ENCODE measurements at places on chromosomes 6 and 20.
A peak's percentile ranks its signal among the peaks of the same experiment; 100 is the strongest.

DNA sequence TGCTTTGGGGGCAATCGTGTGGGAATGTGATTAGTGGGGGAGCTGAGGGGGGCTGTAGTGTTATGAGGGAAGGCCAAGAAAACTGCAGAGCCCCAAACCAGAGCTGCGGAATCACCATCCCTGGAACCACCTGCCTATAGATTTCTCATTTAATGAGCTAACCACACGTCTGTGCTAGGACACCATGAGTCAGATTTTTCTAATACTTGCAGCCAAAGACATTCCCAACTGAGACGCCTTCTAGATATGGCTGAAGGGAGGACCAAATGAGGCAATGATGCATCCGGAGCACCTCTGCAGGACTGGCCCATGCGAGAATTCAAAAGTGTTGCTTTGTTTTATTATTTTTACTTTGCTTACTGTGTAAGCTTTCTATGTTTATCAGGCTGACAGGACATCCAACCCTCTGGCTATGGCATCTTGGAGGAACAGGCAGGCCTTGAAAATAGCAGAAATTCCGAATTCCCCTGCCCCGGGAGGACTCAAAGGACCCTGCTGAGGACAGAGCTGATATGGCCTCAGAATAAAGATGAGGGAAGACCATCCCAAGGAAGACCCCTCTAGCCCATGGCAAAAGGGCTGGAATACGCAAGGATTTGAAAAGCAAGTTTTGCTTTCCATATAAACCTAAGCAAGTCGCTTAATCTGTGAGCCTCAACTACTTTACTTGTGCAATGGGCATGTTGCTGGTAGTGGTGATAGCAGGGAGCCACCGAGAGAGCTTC is 3.1 kb upstream of the PTGIS start:
- DNase-seq = no peak

- no peak for DNase-seq
These were observed 211.0 kb downstream of the WDR27 start for GRCh38 chr6:169490830-169491229.

GRCh38 chr20:3204124-3204794 is at the start of gene DDRGK1:
TSS of gene DDRGK1 (minus strand) at chr20:3204682. CDS start at chr20:3204627, 55 bp downstream.
- DNase-seq = peak; percentile 84

DNA sequence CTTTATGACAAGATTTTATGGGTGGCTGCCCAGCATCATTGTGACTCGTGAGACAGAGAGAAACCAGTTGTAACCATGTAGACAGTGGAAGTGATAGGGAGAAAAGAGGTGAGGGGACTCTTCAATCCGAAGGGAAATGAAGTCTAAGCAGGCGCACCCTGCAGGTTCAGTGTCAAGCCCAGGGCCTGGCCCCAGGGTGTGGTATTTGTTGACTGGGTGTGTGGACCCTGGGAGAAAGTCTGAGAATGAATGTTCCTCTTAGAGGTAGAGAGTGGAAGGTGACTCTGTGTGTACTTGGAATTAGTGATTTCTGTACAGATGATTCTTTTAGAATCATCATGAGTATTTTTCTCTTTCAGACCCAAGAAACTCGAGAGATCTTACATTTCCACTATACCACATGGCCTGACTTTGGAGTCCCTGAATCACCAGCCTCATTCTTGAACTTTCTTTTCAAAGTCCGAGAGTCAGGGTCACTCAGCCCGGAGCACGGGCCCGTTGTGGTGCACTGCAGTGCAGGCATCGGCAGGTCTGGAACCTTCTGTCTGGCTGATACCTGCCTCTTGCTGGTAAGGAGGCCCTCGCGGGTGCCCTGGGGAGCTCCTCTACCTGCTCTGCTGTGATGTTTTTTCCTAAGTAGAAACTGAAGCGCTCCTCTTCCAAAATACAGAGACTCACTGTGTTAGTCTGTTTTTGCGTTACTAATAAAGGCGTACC is 68.0 kb downstream of the PTPN1 start:
- DNase-seq = no peak

- DNase-seq = peak; percentile 63
These were observed 313.4 kb upstream of the PLCB4 start for GRCh38 chr20:8755340-8756118.

DNA sequence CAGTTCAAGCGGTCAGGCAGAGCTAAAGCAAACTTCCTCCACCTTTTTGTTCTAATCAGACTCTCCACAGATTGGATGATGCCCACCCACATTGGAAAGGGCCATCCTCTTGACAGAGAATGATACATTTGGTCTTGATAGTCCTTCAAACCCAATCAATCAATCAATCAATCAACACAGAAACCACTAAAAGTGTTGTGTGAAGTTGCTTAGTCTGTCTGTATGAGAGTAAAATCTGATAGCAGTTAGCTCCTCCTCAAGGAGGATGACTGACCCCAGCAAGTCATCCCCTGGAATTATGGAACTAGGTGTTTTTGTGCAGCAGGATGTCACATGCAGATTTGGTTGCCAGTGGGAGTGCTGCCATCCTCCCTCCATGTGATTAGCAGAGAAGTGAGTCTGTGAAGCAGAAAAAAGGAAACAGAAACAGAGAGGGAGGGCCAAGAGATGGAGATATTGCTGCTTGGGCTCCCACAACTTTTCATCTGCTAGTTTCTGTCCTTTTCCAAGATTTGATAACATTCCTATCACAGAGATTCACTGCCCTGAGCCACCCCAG is 32.0 kb upstream of the SSTR4 start:
- DNase-seq = no peak

DNA sequence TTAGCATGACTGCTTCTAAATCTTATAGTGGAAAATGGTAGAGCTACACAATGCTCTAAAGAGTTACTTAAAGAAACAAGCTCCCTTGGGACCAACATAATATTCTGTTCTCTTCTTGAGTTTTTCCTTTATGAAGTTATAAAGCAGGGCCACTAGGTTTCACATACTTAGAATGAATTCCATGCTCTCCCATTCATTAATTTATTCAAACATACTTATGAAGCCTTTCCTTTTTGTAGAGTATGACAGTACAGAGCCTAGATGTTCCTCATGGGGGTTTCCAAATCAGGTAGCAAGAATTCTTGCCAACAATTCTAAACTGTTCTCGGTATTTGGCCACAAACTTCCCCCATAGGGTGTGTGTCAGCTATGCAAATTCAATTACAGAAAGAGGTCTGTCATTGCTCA is 20.6 kb upstream of the FABP7 start:
- DNase-seq = no peak

GRCh38 chr20:3826420-3826819 is 6.1 kb downstream of the AP5S1 start:
- DNase-seq = no peak

- no peak for DNase-seq
These were observed 996 bp upstream of the NFKBIE start for GRCh38 chr6:44266347-44266746.

DNA sequence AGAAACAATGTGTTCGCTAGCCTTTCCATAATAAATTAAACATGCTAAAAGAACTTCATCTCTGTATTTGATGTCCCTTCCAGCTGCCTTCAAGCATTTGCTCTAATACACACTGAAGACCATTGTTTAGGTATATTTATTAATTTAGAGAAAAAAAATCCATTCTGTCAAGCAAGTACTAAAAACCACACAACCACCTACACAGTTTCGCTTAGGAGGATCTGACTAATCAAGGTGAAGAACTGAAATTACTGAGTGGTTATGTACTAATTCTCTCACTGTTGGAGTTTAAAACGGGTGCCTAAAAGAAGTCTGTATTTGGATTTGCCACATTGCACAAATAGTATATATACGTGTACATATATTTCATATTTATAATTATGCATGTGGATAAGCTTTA is 58.9 kb downstream of the GMDS start:
- no peak for DNase-seq

- DNase-seq = no peak
These were observed 8.8 kb upstream of the VSX1 start for GRCh38 chr20:25090492-25091429.

DNA sequence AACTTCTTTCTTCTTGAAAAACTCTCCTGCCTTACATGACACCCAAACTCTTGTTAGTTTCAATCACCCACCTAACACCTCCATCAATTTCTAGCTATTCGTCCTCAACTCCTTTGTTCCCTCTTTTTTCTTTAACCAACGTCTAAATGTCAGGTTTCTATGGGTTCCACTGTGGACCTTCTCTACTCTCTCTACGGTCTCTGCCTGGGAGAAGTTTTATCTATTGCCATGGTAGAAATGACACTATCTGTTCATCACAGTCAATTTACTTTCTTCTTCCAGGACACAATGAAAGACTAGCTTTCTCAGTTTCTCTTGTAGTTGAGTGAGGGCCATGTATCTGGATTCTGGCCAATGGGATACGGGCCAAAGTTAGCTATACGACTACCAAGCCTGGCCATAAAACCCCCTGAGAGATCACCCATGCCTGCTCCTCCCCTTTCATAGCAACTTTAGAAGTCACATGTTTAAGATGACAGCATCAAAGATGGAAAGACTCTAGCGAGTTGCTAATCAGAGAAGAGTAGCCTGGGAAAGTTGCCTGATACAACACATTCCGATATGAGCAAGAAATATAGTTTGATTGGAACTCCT is 17.9 kb downstream of the RNGTT start:
- DNase-seq = no peak

GRCh38 chr20:33612001-33612400 is 50.1 kb upstream of the C20orf144 start:
- no peak for DNase-seq

- no peak for DNase-seq
These were observed 123.9 kb downstream of the UNC5CL start for GRCh38 chr6:40915165-40915564.

- no peak for DNase-seq
These were observed 41.2 kb downstream of the SNX9 start for GRCh38 chr6:157864185-157864761.

- DNase-seq = no peak
These were observed 353.2 kb upstream of the BTBD3 start for GRCh38 chr20:11564491-11564890.

DNA sequence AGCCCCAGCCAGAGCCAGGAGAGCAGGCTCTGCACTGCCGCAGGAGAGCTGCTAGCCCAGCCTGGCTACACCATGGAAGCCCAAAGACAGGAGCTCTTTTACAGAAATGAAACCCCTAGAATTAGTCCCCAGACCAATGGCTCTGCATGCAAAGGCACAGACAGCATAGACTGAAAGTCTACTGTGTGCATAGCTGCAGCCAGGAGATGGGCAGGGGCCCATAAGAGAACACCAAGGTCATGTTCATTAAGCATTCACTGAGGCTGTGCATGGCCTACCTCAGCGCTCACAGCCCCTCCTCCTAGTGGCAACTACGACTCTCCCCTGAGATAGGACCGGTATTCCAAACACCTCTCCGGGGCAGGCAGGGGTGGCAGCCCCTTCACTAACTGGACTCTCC is 34.9 kb downstream of the SNX5 start:
- no peak for DNase-seq

DNA sequence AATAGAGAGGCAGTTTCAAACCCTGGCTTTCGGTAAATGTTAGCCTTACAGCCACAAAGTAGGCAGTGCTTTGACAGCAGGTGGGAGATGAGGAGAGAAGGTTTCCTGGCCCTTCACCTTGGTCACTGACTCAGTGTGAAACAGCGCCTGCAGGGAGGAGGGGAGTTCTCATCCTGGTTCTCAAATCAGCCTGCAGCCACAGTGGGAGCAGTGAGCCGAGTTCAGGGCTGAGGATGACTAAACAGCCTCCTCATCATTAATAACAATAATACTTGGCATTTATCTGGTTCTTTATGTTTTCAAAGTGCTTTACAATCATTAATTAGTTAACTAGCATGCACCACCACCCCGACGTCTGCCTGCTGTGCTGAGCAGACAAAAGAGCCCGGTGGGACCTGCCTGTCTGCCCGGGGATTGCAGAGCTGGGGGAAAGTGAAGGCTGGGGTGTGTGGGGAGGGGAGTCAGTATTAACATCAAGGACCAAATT is 59.6 kb downstream of the PRDM1 start:
- DNase-seq = no peak

DNA sequence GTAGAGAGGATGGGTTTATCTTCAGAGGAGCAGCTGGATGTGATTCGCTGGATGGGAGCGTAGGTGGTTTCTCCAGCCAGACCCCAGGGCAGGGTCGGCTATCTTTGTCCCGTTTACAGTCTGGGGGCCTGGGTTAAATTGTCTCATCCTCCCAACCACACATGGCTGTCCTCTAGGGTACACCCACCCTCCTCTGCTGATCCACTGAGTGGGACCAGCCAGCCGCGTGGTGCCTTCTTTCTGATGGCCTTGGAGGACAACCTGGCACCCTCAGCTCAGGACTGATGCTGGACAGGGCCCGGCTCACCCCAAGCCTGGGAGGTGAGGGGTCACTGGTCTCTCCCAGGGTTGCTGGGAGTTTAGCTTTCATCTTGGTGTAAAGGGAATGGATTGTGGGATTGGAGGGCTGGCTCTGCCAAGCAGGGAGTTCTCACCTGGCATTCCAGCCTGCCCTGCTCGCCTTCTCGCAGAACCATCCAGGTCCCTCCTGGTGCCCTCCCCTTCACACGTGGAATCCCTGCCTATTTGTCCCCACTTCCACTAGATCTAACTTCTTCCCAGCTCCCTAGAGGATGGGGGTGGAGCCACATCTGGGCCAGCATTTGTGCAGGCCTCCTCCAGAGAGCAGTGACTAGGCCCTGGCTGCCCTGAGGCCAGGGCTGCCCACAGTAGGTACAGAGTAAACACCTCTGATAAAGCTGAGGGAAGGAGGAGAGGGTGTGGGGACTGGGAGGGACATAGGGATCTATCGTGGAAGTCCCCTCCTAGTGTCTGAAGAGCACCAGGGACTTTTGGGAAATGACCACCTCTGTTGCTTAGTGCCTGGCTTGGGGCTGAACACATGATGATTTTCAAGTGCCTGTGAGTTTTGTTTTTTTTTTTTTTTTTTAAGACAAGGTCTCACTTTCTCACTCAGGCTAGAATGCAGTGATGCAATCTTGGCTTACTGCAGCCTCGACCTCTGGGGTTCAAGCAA is 1.6 kb downstream of the ITPR3 start:
- DNase-seq = no peak

- no peak for DNase-seq
These were observed 36.4 kb downstream of the EIF2S2 start for GRCh38 chr20:34075647-34076046.

GRCh38 chr6:110746680-110747079 is 68.6 kb downstream of the CDK19 start:
- no peak for DNase-seq

DNA sequence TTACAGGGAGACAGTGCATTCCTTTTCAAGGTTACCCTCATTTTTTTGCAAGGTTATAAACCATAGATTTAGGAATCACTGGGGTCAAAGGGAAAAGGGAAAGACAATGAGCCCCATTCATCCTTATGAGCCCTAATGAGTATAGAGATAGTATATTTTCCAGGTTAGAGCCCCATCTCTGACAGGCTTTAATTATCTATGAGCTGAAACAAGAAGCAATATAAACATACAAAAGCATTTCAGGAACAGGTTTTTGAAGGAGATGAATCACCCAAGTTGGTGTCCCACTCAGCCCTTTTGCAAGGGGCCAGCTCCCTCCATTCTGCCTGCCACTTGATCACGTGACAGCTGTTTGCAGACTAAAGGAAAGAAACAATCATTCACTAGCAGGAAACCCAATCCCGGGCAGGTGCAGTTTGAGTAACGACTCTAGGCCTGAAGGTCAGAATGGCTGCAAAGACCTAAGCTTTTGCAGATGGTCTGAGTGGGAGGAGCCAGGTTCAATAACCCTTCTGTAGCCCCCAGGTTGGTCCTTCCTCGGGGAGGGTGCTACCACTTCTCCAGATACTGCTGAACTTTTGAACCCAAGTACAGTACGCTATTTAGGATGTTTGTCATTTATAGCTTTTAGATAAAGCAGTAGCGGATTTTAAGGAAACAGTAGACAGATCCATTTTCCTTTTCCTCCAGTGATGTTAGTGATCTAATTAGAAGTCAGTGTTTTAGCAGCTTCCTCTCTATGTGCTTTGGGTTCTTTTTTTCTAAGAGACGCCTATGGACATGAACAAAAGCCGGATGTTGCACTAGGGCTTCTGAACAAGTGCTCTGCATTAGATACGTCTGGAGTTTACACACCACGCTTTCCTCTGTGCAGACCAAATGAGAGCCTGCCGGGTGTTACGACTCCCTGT is 253.2 kb downstream of the SOX4 start:
- DNase-seq = no peak

Measured in NCI-H1930 (cell line).